ENCODE measurements at places on chromosomes 5 and 9.

DNA sequence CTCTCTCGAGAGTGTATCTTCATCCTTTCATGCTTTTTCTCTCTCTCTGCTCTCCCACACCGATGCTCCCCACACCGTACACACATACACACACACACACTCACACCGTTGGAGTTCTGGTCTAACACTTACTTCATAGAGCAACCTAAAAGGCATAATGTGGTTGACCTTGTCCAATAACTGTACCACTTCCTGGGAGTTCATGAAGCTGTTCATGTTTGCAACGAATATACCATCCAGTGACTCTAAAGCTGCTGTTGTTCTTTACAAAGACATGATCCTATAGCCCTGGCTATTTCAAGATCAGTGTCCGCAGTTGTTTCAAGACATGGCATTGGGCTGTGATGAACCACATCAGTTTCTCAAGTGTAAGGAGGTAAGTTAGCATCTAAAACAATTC is 10.0 kb downstream of the MEF2C start:
- no peak for DNase-seq

DNA sequence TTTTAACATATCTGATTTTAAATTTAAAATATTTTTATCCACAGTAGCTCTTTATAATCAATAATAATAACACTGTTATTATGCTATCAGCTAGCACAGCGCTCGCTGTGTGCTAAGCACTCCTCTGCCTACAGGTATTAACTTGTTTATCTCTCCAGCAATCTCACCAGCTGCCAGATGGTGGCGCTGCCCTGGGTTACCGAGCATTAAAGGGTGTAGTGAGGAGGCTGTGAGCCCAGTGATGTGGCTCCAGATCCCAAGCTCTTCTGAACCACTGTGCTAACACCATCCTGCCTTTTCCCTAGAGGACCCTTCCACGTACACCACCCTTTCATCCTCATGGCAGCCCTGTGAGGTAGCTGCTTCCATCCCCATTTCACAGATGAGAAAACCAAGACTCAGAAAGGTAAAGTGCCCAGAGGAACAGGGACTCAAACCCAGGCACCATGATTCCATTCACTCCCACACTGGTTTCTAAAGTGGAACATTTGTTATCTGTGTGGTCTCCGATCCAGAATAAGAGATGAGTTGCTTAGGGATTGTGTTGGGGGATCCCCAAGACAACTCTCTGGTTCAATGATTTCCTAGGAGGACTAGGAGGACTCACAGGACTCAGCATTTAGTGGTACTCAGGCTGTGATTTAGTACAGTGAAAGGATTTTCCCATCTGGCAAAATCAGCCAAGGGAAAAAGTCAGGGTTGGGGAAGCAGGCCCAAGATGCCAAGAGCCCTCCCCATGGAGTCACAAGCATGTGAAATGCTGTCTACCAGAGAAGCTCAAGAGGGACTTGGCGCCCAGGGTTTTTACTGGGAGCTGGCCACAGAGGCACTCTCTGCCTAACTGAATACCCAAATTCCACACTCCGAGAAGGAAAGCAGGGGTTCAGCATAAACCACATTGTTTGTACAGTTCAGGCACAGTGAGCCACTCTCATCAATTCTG is 7.0 kb downstream of the IGFBPL1 start:
- no peak for DNase-seq

- DNase-seq: no peak
These were observed 40.3 kb downstream of the NNT start for GRCh38 chr5:43643327-43643726.

DNA sequence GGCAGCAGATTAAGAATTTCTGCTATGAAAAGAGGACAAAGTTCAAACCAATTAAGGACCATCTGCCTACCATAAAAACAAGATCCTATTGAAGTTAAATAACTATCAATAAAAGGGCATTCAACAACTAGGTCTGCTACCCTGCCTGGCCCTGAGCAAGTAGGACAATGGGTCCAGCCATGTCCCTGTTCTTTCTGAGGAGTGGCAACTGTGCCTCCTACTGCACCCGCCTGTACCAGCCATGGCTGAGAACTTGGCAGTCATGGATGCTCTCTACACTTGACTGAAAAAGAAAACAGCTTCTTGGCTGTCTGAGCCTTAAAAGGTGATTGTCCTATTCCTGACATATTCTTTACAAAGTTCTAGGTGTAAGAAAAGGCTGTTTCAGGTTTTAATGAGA is 652.4 kb downstream of the PDE4D start:
- DNase-seq: no peak

DNA sequence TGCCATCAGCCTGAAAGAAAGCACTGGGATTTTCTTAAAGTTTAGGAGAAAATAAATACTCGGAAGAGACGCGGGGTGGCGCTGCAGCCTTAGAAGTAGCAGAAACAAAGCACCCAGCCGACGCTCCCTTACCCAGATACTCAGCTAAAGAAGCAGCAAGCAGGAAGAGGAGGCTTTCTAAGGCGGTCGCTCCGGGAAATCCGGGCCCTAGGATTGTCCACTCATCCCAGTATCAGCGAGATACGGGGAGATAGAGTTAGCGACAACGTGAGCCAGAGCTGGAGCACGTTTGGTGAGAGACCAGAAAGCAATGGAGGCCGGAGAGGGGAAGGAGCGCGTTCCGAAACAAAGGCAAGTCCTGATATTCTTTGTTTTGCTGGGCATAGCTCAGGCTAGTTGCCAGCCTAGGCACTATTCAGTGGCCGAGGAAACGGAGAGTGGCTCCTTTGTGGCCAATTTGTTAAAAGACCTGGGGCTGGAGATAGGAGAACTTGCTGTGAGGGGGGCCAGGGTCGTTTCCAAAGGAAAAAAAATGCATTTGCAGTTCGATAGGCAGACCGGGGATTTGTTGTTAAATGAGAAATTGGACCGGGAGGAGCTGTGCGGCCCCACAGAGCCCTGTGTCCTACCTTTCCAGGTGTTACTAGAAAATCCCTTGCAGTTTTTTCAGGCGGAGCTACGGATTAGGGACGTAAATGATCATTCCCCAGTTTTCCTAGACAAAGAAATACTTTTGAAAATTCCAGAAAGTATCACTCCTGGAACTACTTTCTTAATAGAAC is at the start of gene PCDHB2:
PCDHB2 (plus strand) TSS at position 135 of the 782 bp plus-strand sequence; CDS start at position 311, 176 bp downstream.
- no peak for DNase-seq

DNA sequence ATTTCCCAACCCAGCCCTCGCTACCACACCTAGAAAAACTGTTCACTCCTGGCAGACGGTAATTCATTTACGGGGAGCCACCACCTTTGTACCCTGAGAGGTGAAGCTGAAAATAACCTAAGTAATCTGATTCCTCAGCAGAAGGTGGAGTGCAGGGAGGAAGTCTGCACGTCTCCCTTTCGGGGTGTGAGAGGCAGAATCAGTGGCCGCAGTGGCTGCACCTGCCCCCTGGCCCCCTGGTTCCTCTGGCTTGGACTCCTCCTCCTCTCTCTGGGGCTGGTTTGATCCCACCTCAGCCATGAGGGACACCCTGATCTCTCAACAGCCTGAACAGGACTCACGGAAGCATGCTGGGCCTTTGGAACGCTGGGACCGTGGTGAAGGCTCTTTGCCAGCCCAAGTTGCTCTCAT is 10.5 kb downstream of the TMEM174 start:
- DNase-seq: no peak

- DNase-seq: no peak
These were observed 148.5 kb downstream of the GNAQ start for GRCh38 chr9:77883133-77883532.

DNA sequence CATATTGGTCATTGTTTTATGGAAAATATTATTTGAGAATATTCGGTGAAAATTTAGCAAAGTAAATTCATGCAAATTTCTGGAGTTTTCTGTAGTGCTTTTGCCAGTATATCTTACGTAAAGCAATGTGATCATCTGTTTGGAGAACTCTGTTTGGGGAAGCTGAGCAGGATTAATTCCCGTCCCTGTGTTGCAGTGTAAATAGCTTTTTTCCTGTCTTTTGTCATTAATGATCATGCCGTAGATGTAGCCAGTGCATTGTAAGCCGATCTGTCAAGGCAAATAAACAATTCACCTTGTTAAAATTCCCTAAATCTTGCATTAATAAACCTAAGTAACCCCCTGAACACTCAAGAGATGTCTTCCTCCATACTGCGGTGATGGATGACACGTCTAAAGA is 39.2 kb downstream of the PPIC start:
- DNase-seq: no peak

DNA sequence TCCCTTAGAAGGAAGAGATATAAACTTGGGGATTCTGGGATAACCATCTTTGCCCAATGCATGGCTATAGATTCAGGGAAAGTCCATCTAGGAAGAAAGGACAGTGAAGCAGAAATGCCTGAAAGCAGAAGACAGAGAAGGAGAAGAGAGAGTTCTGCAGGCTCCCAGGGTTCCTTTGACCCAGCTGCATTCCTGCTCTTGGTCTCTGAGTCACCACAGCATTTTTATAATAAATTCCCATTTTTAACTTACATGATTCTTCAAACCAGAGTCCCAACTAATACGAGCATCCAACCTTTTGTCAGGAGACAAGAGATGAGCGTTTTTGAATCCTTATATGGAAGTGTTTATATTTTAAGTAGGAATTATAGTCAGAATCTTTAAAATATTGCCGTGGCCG is 12.0 kb upstream of the AOPEP start:
- DNase-seq: no peak

DNA sequence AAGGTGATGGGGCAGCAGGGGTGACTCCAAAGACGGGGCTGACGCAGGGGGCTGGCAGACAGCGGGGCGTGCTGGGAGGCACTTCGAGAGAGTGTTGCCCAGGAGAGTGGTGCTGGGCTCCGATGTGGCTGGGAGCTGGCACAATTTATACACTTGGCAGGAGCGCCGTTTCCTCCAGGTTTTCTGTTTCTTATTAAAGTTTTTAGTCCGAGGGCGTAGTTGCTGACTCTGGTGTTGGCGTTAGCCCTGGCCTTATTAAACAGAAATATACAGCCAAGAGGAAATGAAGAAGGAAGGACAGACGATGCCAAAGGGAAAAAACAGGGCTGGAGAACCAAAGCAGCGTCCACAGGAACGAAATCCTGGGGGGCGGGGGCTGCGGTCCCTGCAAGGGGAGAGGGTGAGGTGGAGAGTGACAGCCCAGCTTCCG is 139.6 kb upstream of the PHYKPL start:
- DNase-seq: no peak

DNA sequence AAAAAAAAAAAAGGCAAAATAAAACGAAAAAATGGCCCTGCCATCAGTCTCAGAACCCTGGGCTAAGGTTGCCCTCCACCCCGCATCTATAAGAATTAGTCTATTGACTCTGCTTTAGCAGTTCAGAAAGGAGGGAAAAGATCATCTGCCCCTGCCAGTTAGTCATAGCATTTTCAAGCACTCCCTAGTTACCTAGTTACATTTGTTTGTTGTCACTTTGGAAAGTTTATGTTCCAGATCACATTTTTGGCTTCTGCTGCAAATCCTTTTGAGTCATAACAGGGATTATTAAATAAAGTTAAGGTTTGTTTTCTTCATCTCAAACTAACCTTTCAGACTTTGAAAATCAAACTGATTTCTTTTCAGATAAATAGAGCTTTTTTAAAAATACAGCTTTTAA is 52.1 kb downstream of the AQP7 start:
- no peak for DNase-seq

DNA sequence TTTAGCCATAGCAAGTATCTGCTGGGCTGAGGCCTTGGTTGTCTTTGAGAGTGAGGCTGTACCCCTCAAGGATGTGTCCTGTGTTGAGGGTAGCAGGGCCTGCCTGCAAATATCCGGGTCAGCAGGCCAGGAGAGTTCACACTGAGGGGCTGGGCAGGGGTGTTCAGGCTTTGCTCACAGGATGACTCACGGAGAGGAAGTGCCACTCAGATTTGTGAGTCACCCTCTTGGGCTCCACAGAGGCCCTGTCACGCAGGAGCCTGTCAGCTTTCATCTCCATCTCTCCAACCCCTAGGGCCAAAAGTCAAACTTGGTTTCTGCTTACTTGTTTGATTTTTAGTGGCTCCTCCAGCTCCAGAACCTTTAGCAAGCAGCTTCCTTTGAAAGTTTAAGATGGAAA is 211.5 kb downstream of the SEC61B start:
- DNase-seq: no peak

DNA sequence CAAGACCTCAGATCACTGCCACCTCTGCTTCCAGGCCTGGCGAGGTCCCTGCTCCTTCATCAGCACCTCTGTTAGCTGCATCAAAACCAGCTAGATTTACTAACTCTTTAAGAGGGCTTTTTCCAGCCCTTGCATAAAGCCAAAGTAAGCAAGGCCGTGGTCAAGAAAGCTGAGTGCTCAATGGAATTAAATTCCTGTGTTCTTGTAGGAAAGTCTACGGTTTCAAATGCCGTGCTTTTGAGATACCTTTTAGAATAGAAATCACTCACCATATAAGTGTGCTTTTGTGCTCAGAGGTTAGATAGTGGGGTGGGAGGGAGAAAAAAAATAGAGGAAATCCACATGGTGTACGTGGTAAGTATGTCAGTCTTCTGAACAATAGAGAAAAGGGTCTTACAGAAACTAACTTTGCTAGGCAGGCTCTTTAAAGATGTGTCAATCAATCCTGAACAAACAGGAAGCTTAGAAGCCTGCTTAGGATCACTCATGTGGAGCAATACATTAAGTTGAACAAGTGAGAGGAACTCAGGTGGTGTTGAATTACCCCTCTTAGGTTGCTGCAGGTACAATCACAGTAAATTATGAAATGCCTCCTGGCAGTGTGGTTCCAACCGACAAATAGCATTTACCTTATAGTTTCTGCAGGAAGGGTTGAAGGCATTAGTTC is 79.7 kb downstream of the SEMA6A start:
- DNase-seq: no peak

- DNase-seq: no peak
These were observed 2.7 kb downstream of the PCDHGC3 start for GRCh38 chr5:141478321-141478945.

DNA sequence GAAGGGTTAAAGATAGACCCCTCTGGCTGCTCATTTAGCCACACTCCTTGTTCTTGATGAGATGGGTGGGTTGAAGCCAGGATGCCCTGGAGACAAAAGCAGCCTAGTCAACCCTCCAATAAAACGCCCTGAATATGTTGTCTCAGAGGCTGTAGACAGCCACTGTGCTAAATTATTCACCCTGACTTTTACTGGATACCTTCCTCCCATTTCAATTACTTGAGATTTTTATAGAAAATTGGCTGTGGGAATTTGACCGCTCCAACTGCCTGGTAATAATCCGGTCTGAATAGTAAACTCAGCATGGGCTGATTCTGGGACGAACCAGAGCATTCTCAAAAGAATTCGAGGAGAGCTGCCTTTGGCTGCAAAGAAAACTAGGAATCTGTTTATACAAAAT is 104.2 kb downstream of the SNX18 start:
- no peak for DNase-seq

GRCh38 chr5:419970-420369 is 23.0 kb upstream of the EXOC3 start:
- DNase-seq: no peak

DNA sequence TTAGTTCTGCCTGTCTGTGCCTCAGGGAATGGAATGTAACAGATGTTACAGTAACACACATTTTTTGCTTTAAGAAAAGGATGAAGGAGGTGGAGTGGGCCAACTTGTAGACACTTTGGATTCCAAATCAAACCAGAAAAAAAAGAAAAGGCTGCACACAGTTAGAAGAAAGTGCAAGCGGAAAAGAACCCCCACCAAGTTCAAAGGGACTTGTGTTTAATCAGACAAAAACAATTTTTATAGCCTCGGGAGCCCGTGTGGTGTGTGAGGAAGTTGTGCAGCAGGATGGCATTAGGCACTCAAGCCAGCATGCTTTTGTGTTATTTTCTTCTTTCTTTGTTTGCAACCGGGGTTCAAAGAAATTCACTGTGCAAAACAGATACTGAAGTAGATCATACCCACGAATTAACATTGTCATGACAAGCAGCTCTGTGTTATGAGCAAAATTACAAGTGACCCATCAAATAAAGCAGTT is 189.5 kb downstream of the SEMA5A start:
- no peak for DNase-seq
